ENCODE measurements at places on chromosomes 13 and 19.

- DNase-seq = no peak
Observed at GRCh38 chr19:51002542-51003311, 1.3 kb upstream of the KLK8 start.

DNA sequence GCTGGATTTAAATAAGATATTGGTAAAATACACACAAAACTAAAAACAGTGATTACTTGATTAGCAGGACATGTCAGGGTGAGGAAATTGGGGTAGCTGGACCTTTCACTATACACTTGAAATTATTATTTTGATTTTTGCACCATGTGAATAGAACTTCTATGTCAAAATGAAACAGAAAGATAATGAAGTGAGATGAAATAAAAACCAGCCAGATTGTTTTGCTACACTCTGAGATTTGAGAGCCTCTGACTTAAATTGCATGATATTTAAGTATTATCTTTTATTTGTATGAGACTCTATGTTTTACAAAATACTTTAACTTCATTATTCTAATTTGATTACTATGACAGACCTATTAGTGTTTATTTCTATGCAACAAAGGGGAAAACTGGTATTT lies 819.6 kb upstream of the ATXN8OS start:
- no peak for DNase-seq

GRCh38 chr19:3669947-3670795 lies 30.1 kb downstream of the PIP5K1C start:
- DNase-seq = no peak

DNA sequence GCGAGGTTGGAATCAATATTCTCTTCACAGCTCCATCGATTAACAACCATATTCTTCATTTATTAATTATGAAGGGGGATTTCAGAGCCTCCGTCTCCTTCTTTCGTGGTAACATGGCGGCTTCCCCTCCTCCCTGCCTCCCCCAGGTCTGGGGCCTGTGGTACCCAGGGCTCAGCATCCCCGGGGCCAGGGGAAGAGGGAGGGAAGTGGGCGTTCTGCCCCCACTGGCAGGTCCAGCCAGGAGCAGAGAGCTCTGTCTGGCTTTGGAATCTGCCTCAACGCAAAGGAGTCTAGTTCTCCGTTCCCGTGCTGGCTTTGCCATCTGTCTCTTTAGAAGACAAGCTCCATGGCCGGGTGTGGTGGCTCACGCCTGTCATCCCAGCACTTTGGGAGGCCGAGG lies 37.8 kb upstream of the ONECUT3 start:
- DNase-seq = no peak

- DNase-seq = no peak
Observed at GRCh38 chr19:49875857-49876421, 1.2 kb downstream of the AKT1S1 start.

- no peak for DNase-seq
Observed at GRCh38 chr19:51091126-51091525, 8.4 kb upstream of the KLK14 start.

DNA sequence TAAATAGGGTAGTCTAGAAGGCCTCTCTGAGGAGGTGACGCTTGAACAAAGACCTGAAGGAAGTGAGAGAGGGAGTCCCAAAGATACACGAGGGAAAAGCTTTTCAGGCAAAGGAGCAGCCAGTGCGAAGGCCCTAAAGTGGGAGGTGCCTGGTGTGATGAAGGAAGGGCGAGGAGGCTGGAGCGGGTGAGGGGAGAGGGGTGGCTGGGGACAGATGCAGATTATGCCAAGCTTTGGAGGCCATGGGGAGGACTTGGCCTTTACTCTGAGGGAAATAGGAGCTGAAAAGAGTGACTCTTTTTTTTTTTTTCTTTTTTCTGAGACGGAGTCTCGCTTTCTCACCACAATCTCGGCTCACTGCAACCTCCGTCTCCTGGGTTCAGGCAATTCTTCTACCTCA lies 2.9 kb downstream of the CLPTM1 start:
- no peak for DNase-seq

DNA sequence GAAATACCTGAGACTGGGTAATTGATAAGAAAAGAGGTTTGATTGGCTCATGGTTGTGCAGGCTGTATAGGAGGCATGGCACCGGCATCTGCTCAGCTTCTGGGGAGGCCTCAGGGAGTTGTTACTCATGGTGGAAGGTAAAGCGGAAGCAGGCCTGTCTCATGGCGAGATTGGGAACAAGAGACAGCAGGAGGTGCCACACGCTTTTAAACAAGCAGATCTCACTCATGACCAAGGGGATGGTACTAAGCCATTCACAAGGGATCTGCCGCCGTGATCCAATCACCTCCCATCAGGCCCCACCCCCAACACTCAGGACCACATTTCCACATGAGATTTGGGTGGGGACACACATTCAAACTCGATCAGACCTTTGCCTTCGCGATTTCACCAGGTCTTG lies 86.2 kb downstream of the ANKRD10 start:
- no peak for DNase-seq

DNA sequence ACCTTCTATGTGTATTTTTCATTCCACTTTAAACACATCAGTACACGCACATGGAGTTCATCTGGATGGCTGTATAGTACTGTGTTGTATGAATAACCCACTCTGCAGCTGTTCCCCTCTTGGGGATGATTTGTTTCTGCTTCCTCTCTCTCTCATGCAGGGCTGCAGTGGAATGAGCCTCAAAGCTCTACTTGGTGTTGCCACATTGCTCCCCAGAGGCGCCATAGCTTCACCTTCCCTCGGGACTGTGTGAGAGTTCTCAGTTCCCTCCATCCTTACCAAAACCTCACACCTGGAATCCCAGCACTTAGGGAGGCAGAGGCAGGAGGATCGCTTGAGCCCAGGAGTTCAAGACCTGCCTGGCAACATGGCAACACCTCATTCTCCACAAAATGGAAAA lies 28.4 kb upstream of the GPR183 start:
- DNase-seq = no peak

- DNase-seq = no peak
Observed at GRCh38 chr13:27001705-27002104, 169.9 kb downstream of the USP12 start.

DNA sequence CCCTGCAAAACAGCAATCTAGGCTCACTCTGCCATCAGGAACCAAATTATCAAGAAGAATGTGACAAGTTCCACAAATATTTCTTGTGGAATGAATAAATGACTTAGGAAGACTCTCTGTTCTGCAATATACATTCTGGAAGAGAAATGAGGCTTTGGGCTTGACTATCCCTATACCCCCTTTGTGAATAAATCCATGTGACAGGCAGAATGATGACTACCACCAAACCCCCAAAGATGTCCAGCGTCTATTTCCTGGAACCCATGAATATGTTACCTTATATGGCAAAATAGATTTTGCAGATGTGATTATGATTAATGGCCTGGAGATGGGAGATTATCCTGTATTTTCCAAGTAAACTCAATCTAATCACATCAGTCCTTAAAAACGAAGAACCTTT lies 139.3 kb downstream of the ENOX1 start:
- no peak for DNase-seq

- no peak for DNase-seq
Observed at GRCh38 chr13:20363603-20364002, 131.5 kb upstream of the GJB6 start.

- DNase-seq = peak; percentile 86
Observed at GRCh38 chr13:114132419-114133121, at the start of gene RASA3. Gene RASA3, minus strand, starts transcription at chr13:114132623. Its CDS starts 134 bp downstream, at chr13:114132489.

- no peak for DNase-seq
Observed at GRCh38 chr13:35630551-35631275, 154.2 kb upstream of the MAB21L1 start.

GRCh38 chr19:35869327-35870123 lies 1.2 kb downstream of the APLP1 start:
- DNase-seq = peak; percentile 85

DNA sequence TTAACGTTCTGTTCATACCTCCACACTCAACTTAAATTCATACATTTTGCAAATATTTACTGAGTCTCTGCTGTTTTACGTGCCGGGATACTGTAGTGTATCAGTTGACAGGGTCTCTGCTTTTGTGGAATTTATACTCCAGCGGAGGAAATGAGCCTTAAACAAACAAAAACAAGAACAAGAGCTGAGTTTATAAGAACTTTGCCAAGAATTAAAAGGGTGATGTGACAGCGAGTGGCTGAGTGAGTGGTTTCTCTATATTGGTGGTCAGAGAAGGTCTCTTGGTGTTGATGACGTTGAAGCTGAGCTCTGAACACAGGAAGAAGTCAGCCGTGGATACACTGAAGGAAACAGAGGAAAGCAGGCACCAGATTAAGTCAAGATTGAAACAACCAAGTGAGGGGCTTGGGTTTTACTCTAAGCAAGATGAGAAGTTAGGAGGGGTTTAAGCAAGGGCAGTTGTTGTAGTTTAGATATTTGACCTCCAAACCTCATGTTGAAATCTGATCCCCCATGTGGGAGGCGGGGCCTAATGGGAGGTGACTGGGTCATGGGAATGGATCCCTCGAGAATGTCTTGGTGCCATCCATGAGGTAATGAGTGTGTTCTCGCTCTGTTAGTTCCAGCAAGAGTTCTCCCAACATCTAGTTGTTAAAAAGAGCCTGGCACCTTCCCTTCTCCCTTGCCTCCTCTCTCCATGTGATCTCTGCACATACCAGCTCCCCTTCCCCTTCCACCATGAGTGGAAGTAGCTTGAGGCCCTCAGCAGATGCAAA lies 248.3 kb downstream of the DCLK1 start:
- no peak for DNase-seq

DNA sequence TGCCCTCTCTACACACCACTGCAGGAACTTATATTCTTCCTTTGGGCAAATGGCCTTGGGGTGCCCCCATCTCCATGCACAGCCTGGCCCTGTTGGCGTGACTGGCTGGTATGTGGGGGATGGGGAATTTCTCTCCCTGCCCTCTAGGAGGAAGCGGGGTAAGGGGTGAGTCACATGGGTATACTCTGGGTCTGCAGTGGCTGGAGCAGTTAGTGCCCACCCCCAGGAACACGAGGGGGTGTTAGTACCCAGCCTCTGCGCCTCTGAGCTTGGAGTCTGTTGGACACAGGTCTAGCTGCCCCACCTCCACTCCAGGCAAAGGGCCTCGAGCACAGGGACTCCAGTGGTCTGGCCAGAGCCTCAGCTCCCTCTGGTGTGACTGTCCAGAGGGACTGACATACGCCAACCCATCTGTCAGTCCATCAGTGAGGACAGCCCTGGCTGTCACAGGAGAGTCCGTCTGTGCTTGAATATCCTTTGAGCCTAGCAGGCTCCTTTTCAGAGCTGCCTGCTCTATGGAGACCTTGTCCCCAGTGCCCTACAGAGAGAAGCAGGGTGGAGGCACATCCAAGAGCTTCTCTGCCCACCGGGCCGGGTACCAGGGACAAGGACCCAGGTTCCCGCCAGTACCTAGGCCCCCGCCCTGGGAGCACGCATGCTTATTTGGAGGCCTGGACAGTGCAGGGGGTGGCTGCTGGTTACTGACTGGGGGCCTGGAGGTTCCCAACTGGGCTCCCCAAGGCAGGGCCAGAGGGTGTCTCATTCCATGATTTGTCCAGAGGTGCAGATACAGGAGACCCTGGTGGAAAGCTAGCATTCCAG lies 66.6 kb downstream of the CHST8 start:
- no peak for DNase-seq

DNA sequence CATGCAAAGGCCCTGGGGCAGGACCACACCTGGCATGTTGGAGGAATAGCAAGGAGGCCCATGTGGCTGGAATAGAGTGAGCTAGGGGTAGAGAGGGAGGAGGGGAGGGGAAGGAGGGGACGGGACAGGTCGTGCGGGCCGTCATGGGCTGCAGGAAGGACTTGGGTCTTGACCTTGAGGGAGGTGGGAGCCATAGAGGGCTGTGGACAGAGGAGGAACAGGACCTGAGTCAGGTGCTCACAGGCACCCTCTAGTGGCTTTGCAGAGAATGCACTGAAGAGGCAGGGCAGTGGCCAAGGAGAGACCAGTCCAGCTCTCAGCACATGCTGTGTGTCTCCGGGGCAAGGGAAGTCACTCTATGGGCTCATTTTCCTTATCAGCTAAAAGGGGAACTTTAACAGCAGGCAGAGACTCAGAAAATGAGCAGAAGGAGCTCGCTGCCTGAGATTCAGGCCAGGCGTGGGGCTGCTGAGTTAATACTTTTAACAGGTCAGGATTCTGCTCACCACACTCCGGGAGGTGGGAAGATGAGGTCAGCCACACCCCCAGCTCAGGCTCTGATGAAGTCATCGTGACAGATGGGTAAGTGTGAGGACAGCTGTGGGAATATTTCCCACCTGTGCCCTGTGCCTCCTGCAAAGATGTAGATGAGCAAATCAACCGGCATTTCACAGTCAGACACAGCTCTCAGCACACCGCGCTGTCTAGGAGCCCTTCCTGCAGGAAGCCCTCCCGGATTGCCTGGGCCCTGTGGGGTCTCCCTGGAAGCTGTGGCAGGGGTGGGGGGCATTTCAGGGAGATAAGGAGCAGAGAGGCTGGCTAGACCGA lies 6.0 kb upstream of the TNFAIP8L1 start:
- DNase-seq = peak; percentile 71

DNA sequence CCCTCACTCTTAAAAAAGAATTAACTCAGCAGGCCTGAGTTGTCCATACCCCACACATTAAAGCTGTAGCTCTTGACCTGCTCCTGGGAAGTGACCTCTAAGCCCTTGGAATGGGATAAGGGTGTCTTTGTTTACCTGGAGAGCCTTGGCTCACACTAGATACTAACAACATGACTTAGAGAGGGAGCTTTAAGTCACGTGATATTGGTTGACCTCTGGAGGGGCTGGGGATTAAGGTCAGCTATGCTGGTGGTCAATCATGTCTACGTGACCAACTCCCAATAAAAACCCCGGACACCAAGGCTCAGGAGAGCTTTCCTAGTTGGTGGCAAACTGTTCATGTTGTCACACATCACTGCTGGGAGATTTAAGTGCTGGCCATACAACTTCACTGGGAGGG lies 2.9 kb downstream of the NWD1 start:
- no peak for DNase-seq
